AG09309 (cell line): ENCODE measurements at places on chromosomes 4 and X.

GRCh38 chrX:73262991-73263390, 48.3 kb upstream of the NAP1L2 start:
- DNase-seq: no peak

GRCh38 chr4:38659346-38659745, 4.7 kb upstream of the KLF3 start:
- no peak for DNase-seq

- DNase-seq: no peak
Measured at GRCh38 chr4:158906073-158906472, 137.2 kb downstream of the FNIP2 start.

DNA sequence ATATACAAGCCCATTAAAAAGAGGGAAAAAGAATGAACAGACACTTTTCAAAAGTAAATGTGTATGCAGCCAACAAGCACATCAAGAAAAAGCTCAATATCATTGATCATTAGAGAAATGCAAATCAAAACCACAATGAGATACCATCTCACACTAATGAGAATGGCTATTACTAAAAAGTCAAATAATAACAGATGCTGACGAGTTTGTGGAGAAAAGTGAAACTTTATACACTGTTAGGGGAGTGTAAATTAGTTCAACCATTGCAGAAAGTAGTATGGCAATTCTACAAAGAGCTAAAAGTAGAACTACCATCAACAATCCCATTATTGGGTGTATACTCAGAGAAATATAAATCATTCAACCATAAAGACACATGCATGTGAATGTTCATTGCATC, 203.0 kb downstream of the ARAP2 start:
- DNase-seq: no peak

GRCh38 chrX:20973038-20973437, 401.2 kb upstream of the CNKSR2 start:
- no peak for DNase-seq

DNA sequence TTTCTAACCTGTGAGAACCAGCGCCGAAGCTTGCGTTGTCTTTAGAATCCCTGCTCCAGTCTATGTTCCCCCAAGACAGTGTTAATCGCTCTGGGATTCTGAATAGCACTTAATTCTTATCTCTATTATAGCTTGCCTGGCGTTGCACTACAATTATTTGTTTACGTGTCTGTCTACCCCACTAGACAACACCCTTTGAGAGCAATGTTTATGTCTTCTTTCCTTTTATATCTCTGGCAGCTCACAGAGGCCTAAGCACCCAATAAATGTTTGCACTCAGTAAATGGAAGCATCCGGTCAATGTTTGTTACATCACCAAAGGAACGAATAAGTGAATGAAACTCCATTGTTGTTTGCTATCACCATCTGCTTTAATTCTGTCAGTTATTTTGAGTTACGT, 4.8 kb upstream of the NHS start:
- DNase-seq: no peak

GRCh38 chr4:99458911-99459447, 23.8 kb upstream of the ADH7 start:
- no peak for DNase-seq

GRCh38 chr4:8832113-8832915, 39.3 kb downstream of the HMX1 start:
- no peak for DNase-seq

DNA sequence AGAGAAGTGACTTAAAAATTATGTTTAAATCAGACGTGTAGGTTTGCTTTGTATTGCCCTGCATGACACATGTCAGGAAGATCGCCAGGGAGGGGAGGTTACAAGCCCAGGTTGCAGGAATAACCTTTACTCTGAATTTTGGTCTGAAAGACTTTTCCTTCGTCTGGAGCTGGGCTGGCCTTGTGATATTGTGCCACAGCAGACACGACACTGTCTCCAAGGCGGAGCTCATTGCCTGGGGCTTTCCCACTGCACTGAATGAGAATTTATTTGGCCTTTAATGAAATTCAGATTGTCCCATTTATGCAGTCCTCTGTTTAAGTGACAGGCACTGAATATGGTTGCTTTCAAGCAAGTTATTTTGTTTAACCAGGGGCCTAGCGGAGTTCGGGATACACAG, 45.1 kb downstream of the RHOH start:
- no peak for DNase-seq

- no peak for DNase-seq
Measured at GRCh38 chrX:151153667-151154066, 22.7 kb upstream of the GPR50 start.

GRCh38 chr4:166657261-166657660, 577.0 kb downstream of the SPOCK3 start:
- no peak for DNase-seq

- DNase-seq: no peak
Measured at GRCh38 chr4:134027931-134028330, 173.7 kb downstream of the PABPC4L start.

GRCh38 chrX:120536061-120536460, 24.7 kb downstream of the CUL4B start:
- no peak for DNase-seq

GRCh38 chr4:36426741-36427140, 145.3 kb downstream of the DTHD1 start:
- DNase-seq: no peak

DNA sequence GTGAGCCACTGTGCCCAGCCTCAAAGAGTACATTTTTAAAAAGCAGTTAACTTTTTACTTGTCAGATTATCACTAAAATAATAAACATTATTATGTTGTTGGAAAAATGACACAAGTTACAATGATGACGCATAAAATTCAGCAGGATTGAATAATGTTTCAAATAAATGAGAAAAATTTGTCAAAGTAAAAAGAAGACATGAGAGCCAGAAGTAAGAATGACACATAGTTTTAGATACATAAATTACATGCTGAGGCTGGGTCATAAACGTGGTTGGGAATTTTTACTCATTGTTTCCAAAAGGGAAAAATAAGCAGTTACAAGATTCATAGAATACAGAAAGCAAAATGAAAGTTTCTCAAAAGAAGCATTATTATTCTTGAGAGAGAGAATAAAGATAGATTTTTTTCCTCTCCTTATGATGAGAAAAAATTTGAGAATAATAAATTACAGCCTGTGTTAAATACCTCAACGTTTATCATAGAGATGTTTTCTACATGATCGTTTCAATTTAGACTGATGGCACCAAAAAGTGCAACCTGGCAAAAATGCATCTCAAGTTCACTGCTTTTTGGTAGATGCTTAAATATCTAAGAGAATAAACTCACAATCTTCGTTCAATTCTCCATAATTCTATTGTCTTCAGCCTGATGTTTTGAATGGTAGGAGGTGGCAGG, 40.4 kb downstream of the GUCY1B1 start:
- no peak for DNase-seq
